D341Med (cell line): ENCODE measurements at places on chromosomes 7 and 10.

DNA sequence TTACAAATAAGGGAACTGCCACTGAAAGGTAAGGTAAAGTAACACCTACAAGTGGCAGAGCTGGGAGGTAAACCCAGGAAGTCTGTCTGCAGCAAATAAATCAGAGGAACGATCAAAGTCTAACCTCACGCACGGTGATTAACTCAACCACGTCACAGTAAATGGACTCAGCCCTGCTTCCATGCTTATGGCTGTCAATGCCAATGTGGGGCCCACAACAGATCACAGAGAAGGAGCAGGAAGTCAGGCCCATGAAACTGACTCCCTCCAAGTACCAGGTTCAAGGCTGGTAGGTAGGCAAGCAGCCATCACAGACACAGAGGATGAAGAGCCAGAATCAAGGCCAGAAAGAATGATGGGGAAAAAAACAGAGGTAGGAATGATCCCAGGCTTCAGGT lies 38.0 kb upstream of the ACSL5 start:
- DNase-seq: no peak

- no peak for DNase-seq
Measured at GRCh38 chr10:11687357-11687771, 54.8 kb upstream of the ECHDC3 start.

- no peak for DNase-seq
Measured at GRCh38 chr7:138755331-138755747, 42.5 kb upstream of the TMEM213 start.

GRCh38 chr10:48390933-48391845 lies 84.7 kb downstream of the MAPK8 start:
- DNase-seq: no peak

DNA sequence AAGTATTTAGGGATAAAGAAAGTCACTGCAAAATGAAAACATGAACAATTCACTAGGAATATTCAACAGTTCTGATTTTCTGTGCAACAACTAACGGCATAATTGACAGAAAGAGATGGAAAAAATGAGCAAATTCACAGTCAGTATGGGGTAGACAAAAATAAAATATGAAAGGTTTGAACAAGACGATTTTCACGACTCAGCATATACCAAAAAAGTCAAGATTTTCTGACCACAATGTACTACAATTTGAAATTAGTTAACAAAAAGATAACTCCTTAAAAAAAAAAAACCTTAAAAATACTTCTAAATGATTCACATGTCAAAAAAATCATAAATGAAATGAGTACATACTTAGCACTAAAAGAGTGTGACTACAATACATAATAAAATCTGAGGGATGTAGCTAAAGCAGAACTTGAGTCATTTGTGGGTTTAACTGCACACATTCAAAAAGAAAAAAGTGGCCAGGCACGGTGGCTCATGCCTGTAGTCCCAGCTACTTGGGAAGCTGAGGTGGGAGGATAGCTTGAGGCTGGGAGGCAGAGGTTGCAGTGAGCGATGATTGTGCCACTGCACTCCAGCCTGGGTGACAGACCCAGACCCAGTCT lies 22.6 kb upstream of the MTURN start:
- no peak for DNase-seq

DNA sequence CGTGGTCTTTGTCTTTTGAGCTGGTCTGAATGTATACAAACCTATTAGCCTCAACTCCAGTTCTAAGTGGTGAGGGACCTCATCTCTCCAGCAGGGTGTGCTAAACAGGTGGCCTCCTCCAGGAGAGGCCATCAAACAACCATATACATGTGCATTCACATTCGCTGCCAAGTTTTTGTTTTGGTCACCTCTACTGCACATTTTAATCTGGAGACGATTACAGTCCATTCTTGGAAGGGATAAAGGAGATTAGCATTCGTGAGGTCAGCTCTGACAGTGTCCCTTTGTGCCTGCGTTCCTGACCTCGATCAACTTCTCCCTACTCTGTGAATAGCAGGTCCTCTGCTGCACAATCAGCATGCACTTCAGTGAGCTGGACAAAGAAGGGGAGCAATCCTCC lies 60.8 kb downstream of the RHOBTB1 start:
- peak; percentile 59 for DNase-seq

DNA sequence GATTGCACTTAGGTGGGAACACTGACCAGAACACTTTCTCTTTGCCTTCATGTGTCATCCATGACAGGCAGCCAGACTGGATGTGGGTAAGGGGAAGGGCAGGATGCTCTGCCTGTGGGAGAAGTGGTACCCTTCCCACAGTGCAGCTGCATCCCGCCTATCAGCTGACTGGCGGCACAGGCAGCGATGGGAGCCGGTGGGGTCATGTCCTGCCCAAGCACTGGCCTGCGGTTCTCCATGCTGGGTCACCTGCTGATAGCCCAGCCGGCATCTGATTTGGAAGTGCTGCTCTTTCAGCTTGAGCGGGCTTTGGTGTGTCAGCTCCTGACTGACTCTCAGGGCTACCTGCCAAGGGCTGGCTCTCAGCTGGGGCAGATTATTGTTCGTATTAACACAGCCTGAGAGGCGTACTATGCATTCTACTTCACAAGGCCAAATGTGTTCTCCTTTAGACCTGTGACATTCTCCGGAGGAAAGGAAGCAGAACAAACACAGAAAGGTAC lies 105.2 kb upstream of the PDLIM1 start:
- DNase-seq: peak; percentile 39

GRCh38 chr7:100966542-100967291 lies 2.6 kb upstream of the MUC12 start:
- no peak for DNase-seq

- no peak for DNase-seq
Measured at GRCh38 chr10:89064748-89065147, 74.2 kb downstream of the FAS start.

DNA sequence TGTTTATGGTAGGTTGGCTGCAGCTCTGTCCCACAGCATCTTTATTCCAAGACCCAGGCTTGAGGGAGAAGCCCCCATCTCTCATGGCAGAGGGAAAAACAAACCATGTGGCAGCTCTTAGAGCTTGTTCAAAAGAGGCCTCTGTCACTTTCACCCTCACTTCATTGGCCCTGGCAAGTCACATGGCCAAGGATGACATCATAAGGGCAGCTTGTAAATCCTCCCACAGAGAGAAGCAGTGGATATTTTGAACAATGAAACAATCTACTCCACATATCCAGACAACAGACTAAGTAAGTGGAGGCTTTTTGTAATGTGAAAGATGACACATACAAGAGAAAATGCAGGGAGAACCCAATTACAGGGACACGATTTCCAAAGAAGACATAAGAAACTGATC lies 108.1 kb downstream of the GRID1 start:
- peak; percentile 4 for DNase-seq

GRCh38 chr10:126609566-126609965 lies 60.9 kb downstream of the C10orf90 start:
- DNase-seq: no peak

DNA sequence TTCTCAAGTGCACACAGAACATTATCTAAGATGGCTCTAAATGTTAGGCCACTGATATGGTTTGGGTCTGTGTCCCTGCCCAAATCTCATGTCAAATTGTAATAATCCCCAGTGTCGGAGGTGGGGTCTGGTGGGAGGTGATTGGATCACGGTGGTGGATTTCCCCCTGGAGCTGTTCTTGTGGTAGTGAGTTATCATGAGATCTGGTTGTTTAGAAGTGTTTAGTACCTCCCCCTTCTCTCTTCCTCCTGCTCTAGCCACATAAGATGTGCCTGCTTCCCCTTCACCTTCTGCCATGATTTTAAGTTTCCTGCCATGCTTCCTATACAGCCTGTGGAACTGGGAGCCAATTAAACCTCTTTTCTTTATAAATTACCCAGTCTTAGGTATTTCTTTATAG lies 11.2 kb upstream of the GSTK1 start:
- DNase-seq: no peak

DNA sequence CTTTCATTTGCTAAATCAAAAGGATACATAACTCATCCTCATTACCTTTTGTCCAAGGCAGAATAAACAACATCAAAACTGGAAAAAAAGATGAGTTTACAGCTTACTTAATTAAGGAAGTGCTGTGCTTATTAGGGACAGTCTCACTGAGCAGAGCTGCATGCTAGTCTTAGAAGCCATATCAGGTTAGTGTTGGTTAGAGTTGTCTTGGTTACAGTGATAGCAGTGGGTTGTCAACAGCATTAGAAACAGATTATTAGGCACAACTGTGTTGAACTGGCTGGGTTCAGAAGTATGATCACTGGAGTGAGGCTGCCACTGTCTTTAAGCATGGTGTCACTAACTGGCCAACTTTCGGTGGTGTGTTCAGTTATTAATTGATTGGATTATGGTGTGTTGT lies 503.9 kb upstream of the IGFBP3 start:
- DNase-seq: no peak

GRCh38 chr10:133308421-133309099 lies at the start of the genes TUBGCP2 and ZNF511:
TSS of gene TUBGCP2 (minus strand) at chr10:133308872. CDS start at chr10:133302941, 5,931 bp downstream.
TSS of gene ZNF511 (plus strand) at chr10:133308914. CDS start at chr10:133308944, 30 bp downstream.
- peak; percentile 89 for DNase-seq

GRCh38 chr7:4249241-4249640 lies 432.9 kb upstream of the FOXK1 start:
- DNase-seq: no peak

DNA sequence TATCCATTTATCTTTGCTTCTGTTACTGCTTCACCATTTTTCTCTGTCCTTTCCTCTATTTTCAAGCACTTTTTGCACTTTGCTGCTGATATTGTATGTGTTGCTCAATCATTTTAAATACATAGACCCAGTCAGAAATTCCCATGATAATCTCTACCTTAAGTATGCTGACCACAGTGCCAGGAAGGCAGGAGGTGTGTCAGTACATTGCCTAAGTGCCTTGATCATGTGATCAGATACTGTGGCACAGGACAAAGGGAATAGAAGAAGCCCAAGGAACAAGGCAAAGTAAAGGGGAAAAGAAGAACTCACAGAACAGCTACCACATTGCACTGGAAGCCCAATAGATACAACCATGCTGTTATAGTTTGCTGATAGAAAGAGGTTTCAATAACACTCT lies 53.7 kb upstream of the CD36 start:
- DNase-seq: no peak

DNA sequence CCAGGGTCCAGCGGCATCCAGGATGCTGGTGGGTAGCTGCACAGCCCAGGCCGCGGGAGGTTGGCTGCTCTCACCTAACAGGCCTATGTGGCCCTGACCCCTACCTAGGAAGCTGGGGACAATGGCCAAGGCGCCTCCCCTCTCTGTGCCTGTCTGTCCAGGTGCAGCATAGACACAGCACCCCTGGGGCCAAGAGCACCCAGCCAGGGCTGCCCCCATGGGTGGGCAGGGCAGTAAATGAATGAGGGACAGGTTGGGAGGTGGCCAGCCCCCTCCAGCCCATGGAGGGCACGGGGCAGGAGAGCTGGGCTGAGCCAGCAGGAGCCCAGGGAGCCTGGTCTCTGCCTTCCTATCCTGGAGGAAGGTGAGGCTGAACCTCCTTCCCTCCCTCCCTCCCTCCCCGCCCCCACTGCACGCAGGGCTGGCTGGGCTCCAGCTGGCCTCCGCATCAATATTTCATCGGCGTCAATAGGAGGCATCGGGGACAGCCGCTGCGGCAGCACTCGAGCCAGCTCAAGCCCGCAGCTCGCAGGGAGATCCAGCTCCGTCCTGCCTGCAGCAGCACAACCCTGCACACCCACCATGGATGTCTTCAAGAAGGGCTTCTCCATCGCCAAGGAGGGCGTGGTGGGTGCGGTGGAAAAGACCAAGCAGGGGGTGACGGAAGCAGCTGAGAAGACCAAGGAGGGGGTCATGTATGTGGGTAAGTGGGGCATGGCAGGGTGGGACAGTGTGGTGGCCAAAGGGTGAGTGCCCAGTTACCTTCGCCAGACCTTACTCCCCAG lies at the start of gene SNCG:
TSS of gene SNCG (plus strand) at position 484 of the 785 bp plus-strand sequence. CDS start at position 583, 99 bp downstream.
- no peak for DNase-seq

GRCh38 chr7:22921386-22922086 lies 92.4 kb downstream of the HYCC1 start:
- DNase-seq: no peak
